ENCODE measurements at places on chromosomes 6 and 20. TPM values are rescaled to one million over a fixed set of nuclear protein-coding genes. Genes with fewer than 3 reads are reported as not detected.

GRCh38 chr20:8339349-8339748 is 207.3 kb downstream of the PLCB1 start:
- no peak for DNase-seq
- no peaks in the 10 kb centered on the region for H3K27me3 ChIP-seq
- no peak overlapping the region for H3K4me3 ChIP-seq
- 0 out of 2 replicates have a peak, but pooled peaks cover 2% of the 10 kb centered on the region for H3K4me1 ChIP-seq
- no peaks in the 10 kb centered on the region for H3K36me3 ChIP-seq

DNA sequence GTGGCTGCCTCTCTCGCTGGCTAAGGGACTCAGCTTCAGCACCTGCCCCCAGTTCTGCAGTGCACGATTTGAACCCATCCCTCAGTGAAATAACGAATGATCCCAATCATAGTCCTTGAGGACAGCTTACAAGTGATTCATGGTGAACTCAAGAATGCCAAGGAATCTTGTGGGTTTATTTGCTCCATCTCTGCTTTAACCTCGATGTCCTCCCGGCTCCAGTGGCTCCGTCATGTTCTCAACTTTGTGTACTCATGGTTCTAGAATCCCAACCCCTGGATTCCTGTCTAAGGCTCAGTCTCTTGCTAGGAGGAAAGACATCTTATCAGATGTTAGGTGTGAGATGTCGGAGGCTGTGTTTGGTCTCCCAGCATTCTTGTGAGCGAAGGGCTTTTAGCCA is 29.0 kb upstream of the GTSF1L start:
- H3K36me3 ChIP-seq = no peaks in the 10 kb centered on the region
- H3K4me1 ChIP-seq = no peaks in the 10 kb centered on the region
- H3K27ac ChIP-seq = no peak overlapping the region
- no peak overlapping the region for H3K4me3 ChIP-seq
- H3K27me3 ChIP-seq = no peaks in the 10 kb centered on the region
- DNase-seq = no peak

DNA sequence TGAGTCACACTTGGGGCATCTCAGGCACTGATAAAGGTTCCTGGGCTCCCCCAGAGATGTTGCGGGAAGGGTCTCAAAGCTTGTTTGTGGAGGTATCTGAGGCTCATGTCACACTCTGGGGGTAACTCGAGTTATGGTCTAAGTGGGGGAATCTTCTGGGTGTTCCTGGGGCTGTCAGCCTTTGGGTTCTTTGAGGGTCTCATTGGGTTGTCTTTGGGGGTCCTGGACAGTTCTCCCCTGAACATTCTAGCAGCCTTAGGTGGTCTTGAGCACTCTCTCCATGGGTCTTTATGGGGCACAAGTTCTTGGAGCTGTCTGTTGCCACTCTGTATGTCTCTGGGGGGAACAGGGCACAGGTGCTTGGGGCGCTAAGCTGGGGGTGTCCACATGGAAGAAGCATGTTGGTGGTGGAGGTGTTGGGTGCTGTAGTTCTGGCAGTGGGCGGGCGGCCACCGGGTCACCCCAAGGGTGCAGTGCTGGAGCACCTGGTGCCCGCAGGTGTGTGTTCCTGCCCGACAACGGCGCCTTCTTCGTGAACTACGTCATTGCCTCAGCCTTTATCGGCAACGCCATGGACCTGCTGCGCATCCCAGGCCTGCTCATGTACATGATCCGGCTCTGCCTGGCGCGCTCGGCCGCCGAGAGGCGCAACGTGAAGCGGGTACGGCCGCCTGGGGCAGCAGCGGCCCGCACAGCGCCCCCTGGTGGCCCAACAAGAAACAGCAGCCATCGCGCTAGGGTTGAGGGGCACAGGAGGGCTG is 7.1 kb upstream of the CAPN11 start:
- no peak overlapping the region for H3K4me3 ChIP-seq
- H3K36me3 ChIP-seq = peaks cover 12% of the 10 kb centered on the region
- H3K27ac ChIP-seq = no peak overlapping the region

DNA sequence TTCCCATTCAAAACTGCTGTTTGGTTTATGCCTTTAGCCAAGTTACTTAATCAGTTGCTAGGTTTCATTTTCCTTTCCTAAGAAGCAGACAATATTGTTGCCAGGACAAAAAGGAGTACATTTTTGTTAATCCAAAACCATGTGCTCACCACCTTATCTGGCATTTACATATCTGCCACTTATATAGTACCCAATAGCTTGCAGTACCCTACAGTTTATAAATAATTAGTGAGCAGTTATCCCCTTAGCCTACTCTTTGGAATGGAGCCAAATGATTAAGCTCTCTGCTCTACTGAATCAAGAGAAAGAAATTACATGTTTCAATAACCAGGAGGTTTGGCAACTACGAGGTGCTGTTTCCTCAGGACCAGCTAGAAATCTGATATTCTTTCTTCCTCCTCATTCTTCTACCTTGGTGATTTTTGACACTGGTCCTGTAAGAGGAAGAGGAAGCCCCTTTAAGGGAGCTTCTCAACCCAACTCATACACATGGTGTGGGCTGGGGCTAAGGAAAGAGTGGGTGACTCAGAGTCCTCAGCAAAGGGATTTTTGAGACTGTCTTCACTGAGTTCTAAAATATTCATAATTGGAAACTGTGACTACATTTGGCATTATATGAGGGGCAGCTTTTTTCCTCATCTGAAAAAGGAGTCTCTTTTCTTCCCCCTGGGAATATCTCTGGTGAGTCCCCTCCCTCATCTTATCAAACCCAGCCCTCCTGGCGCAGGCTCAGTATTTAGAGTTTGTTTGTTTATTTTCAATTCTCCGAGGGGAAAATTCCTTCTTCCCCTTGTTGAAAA is 1.5 kb downstream of the ZNFX1 start:
- peaks cover 67% of the 10 kb centered on the region for H3K36me3 ChIP-seq
- no peaks in the 10 kb centered on the region for H3K4me1 ChIP-seq
- H3K4me3 ChIP-seq = peak overlapping the region; percentile 99
- no peaks in the 10 kb centered on the region for H3K27me3 ChIP-seq
- no peak for DNase-seq

GRCh38 chr6:98833307-98834059 is 891 bp upstream of the POU3F2 start:
- DNase-seq = peak; percentile 54
- peaks cover 78% of the 10 kb centered on the region for H3K27me3 ChIP-seq
- H3K36me3 ChIP-seq = no peaks in the 10 kb centered on the region
- H3K4me1 ChIP-seq = peaks cover 10% of the 10 kb centered on the region
- no peak overlapping the region for H3K27ac ChIP-seq

DNA sequence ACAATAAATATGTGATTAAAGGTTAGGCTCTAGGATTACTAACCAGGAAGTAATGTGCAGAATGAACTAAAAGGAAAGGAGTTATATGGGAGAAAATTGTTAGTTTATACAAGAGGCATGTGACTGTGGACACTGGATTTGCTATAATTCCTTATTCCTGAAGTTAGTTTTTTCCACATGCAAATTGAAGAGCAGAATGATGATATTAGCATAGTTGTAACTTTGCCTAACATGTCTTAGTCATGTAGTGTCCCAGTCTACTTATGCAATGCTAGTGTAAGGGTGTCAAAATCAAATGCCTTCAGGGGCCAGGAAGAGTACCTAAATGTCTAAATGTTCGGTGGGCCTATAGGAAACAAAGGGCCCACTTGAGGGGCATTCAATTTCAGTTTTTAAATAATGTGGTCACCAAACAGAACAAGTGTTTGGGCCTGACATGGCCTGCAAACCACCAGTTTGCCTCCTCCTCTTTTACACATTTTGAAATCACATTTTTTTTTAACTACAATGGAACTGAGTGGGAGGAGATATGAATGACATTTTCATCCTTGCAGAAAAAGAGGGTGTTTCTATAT is 28.0 kb upstream of the CEP85L start:
- H3K36me3 ChIP-seq = no peaks in the 10 kb centered on the region
- H3K27ac ChIP-seq = no peak overlapping the region
- DNase-seq = no peak
- H3K4me1 ChIP-seq = no peaks in the 10 kb centered on the region
- no peaks in the 10 kb centered on the region for H3K27me3 ChIP-seq

DNA sequence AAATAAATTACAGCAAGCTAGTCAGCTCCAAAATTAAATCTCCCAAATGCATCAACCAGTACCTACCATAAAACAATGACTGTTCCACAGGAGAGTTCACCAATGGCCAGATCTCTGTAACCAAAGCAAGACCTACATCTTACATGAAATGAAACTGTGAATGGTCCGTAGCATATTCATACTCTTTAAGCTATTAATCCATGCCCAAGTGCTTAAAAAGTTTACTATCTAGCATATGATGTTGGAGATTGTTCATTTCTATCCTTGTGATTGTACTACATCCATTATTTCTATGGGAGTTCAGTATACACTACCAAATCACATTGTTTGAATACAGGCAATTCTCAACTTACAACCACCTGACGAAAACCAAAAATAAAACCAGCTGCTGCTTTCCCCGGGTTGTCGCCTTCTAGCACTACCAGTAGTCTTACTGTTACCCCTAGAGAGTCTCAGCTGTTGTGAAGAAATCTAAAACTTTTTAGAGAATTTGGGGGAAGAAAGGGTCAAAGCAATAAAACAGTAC is 38.0 kb downstream of the HIVEP2 start:
- peaks cover 5% of the 10 kb centered on the region for H3K4me1 ChIP-seq
- H3K27me3 ChIP-seq = no peaks in the 10 kb centered on the region
- H3K4me3 ChIP-seq = no peak overlapping the region
- no peak for DNase-seq
- no peak overlapping the region for H3K27ac ChIP-seq

GRCh38 chr6:135170849-135171248 is 10.3 kb upstream of the MYB start:
- H3K4me1 ChIP-seq = no peaks in the 10 kb centered on the region
- DNase-seq = no peak
- H3K27ac ChIP-seq = no peak overlapping the region
- no peaks in the 10 kb centered on the region for H3K36me3 ChIP-seq
- H3K4me3 ChIP-seq = no peak overlapping the region

GRCh38 chr20:46433051-46433450 is 26.6 kb upstream of the ELMO2 start:
- no peak overlapping the region for H3K27ac ChIP-seq
- H3K27me3 ChIP-seq = no peaks in the 10 kb centered on the region
- no peak for DNase-seq
- H3K4me3 ChIP-seq = no peak overlapping the region
- no peaks in the 10 kb centered on the region for H3K4me1 ChIP-seq

Gene HLA-DOA
- total RNA-seq = 15.6 TPM

Gene SLC22A2
- total RNA-seq = 0.86 TPM
